Myocyte (in vitro differentiated cells): ENCODE measurements at places on chromosomes 5 and 9.

DNA sequence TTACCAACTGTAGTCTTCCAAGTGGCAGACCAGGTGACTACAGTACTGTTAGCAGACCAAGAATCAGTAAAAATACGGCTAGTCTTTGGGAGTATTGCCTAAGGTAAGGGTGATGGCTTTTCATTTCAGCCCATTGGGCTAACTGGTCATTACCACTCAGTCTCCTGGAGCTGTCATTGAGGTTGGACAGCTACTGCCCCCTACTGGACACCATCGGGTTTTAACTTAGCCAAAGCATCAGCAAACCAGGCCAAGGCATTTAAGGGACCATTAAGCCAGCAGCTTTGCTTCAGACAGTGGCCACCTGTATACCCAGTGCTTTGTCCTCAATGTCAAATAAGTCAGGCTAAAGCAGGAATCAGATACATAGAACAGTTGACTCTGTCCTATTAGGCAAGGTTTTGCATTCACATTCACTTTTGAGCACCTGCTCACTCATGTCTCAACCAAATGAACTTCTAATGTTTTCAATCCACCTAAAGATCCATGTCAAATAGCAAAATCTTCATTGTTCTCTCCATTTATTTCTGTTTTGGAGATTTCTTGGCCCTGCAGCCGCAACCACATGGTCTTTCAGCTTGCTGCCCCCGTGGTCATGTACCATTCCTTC is 117.2 kb downstream of the INVS start:
- DNase-seq, result peak; percentile 49

DNA sequence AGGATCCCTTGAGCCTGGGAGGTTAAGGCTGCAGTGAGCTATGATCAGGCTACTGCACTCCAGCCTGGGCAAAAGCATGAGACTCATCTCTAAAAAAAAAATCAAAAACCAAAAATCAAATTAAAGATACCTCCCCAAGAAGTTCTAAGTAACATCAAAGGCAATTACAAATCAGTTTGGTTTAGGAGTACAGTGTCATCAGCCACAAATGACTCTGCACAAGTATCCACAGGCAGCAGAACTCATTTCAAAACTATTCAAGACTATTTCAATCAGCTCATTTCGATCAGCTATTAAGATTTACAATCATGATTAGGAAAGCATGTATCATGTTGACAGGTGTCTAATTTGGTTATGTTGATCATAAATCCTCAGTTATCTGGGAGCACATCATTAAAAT is 19.1 kb downstream of the TRMO start:
- no peak for DNase-seq

GRCh38 chr9:118295413-118295812 is 591.2 kb downstream of the TLR4 start:
- no peak for DNase-seq

DNA sequence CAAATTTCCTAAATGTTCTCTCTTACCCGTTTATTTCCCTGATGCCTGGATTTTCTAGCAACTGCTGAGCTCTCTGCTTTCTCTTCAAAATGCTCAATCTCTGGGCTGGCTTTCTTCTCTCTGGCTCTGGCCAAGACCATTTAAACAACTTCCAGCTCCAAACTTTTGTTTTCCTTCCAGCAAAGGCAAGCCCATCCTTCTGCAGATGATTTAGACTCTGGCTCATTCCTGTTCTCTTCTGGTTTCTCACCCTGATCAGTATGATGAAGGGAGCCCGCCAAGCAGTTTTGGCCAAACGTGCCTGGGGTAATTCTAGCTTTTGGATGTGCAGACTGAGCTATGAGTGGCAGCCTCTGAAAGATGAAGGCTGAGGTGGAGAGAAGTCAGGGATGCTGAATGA is 78.1 kb downstream of the HSPA4 start:
- DNase-seq, result no peak

DNA sequence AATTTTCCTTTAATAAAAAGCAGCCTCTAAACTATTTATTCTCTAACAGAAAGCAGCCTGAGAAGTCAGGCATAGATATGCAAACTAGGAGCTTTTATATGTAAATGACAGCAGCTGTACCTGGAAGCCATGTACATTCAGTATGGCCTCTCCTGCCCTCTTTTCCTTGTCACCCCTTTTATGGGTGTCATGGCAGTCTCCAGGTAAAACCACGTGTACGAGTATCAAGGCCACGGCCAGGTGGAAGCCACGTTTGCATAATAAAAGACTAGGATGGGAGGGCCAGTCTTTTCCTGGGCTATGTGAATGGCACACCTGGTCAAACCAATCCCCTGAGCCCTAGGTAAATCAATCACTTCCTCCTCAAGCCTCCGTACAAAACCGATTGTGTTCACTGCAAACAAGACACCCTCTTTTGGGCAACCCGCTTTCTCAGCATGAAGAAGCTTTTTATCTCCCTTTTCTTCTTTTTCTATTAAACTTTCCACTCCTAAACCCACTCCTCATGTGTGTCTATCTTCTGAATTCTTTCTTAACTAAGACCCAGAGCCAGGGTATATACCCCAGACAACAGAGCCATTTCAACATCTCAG is 419.5 kb upstream of the CTNND2 start:
- no peak for DNase-seq

- DNase-seq, result peak; percentile 42
These were observed 375.5 kb downstream of the PDE4D start for GRCh38 chr5:59517926-59518585.

GRCh38 chr9:124735121-124735520 is 36.0 kb downstream of the NR6A1 start:
- peak; percentile 50 for DNase-seq

DNA sequence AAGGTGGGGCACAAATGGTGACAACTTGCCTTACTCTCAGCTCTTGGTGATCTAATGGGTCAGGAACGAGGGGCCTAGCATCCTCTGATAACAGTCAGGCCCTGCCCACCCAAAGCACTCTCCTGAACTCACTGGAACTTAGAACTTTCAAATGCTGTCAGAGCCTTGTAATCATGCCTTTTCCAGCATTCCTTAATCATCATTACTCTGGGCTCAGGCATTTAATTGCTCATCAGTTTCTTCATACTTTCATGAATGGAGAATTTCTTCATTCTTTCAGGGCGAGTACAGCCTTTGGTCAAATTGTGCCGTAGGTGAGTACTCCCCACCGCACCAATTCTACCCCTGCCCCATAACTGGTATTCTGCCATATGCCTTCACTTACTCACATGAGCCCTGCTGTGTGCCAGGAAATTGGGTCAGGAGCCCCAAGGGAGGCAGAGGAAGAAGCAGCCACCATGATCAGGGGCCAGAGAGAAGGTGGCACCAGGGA is 30.2 kb upstream of the DUSP1 start:
- no peak for DNase-seq
